ENCODE measurements at places on chromosomes 11 and 22.

- DNase-seq: no peak
Observed at GRCh38 chr11:64518928-64519327, 72.1 kb upstream of the SLC22A12 start.

GRCh38 chr22:37020192-37020479 lies 594 bp downstream of the MPST start:
- DNase-seq: peak; percentile 50

- DNase-seq: peak; percentile 65
Observed at GRCh38 chr11:27319072-27319471, 43.9 kb downstream of the CCDC34 start.

DNA sequence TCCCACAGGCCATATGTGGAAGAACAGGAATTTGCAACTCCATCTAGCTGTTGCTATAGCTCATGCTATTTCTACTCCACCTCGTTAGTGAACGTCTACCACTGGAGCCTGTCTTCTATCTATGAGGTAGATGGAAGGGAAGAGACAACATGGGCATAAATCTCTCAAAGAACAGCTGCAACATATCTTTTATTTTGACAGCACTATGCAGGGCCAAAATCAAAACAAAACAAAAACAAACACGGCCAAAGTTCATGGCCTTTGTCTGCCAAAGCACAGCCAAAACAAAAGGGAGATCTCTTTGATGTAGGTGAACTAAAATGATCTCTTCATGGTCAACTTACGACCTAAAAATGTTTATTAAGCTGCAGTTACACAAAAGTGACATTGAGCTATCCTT lies 215.2 kb upstream of the MPPED2 start:
- DNase-seq: no peak

DNA sequence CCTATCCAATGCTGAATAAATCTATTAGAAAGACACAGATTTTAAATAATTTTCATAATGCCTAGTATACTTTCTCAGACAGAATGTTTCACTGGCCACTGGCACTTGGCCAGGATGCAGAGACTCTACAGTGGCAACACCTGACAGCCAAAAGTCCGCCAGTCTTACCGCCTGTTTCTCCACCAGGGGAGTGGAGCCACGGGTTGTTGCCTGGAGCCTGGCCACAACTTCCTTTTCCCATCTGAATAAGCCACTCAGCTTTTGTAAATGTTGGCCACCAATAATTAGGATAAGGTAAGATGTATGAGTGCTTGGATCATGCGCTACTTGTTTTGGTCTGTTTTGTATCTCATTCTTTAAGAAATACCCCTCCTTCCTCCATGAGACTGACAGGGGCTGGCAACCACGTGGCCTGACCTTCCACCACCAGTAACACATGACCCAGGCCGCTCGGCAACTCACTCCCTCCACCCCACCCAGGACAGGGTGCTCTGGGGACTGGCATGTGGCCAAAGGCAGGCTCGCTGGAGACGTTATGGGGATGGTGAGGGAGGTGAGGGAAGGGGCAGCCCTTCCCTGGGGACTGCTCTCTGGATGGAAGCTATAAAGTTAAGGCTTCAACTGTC lies 93.0 kb upstream of the BID start:
- no peak for DNase-seq

DNA sequence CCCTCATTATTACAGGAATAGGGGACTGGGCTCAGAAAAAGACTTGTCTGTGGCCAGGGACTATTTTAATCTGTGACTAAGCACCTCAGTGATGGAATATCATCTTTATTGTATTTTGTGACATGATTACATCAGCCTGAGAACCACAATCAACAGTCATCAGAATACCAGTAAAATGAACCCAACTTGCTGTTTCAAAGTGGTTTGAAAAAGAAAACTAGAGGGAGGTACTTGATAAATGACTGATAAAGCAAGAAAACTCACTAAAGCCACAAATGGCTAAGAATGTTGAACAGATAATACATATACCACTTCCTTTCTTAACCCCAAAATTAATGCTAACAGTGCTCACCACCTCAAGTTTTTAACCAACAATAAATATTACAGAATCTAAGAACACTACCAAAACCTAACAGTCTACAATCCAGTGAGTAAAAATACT lies 155.7 kb downstream of the ATG16L2 start:
- DNase-seq: peak; percentile 87

GRCh38 chr22:24011735-24012068 lies 598 bp downstream of the CABIN1 start:
- peak; percentile 12 for DNase-seq

DNA sequence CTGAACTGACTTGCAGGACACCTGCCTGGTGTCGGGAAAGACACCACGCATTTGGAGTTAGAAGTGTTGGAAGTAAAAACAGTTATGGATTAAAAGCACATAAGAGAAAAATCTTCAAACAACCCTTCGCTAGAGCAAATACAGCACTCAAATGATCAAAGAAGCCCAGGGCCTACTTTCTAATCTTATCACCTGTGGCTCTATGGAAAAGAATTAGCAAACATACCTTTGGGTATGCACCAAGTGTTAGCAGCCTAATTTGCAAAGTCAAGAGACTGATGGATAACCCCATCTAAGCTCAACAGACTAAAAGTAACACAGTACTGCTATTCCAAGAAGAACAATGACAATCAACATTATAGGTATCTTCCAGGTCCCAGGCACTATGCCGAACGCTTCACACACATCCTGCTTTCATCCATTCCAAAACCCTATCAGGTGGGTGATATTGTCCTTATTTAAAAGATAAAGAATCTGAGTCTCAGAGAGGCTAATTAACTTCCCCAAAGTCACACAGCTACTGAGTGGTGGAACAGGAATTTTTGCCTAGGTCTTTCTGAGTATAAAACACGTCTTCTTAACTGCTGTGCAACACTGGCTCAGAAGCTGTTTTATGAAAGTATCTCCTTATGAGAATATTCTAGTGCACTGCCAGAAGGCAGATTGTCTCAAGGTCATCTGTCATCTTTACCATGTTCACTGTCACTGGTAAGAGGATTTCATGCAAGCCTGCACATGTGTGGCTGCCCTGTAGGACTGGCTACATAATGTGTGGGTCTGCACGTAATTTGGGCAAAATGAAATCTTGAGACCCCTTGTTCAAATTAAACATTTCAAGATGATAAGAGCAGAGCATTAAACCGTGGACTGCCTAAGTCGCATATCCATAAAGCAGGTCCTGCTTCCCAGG lies 16.4 kb downstream of the SLC1A2 start:
- DNase-seq: no peak

GRCh38 chr22:46774253-46774979 lies 12.0 kb downstream of the TBC1D22A start:
- DNase-seq: no peak

DNA sequence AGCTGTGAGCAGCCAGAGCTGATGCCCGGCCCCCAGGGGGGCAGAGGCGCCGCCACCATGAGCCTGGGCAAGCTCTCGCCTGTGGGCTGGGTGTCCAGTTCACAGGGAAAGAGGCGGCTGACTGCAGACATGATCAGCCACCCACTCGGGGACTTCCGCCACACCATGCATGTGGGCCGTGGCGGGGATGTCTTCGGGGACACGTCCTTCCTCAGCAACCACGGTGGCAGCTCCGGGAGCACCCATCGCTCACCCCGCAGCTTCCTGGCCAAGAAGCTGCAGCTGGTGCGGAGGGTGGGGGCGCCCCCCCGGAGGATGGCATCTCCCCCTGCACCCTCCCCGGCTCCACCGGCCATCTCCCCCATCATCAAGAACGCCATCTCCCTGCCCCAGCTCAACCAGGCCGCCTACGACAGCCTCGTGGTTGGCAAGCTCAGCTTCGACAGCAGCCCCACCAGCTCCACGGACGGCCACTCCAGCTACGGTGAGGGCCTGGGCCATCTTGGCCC lies 6.1 kb downstream of the CDC42EP1 start:
- no peak for DNase-seq

Data from astrocyte of the spinal cord (primary cell).